ENCODE measurements at places on chromosomes 6 and 20.

DNA sequence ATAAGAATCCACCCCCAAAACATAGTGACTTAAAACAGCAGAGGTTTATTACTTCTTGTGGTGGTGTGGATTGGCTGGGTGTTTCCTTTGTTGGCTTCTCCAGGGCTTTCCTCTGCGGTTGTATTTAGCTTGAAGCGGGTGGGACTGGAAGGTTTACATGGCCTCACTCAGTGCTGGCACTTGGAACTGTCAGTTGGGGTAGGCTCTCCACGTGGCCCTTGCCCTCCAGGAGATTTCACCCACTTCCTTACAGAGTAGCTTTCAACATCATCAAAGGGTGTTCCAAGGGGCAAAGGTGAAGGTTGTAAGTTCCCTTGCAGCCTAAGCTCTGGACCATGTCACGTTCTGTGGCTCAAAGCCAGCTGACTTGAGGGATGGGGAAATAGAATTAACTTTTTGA is 32.5 kb upstream of the NKX2-2 start:
- DNase-seq: no peak

GRCh38 chr20:11901127-11901526 is 16.6 kb upstream of the BTBD3 start:
- DNase-seq: no peak

DNA sequence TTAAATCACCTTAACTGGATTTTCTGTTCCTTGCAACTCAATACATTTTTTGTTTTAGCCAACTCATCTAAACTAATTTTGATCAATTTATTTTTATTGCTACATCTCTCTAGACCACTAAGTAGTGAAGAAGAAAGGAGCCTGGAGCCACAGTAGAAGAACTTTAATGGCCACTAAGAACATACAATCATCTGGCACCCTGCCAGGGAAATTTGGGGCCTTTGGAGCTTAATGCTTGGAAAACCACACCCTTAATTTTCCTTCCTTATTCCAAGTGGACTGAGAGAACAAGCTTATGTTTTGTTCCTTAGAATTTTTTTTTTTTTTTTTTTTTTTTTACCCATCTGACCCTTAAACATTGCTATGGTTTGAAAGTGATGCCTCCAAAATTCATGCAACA is 12.0 kb upstream of the GMDS start:
- DNase-seq: no peak

DNA sequence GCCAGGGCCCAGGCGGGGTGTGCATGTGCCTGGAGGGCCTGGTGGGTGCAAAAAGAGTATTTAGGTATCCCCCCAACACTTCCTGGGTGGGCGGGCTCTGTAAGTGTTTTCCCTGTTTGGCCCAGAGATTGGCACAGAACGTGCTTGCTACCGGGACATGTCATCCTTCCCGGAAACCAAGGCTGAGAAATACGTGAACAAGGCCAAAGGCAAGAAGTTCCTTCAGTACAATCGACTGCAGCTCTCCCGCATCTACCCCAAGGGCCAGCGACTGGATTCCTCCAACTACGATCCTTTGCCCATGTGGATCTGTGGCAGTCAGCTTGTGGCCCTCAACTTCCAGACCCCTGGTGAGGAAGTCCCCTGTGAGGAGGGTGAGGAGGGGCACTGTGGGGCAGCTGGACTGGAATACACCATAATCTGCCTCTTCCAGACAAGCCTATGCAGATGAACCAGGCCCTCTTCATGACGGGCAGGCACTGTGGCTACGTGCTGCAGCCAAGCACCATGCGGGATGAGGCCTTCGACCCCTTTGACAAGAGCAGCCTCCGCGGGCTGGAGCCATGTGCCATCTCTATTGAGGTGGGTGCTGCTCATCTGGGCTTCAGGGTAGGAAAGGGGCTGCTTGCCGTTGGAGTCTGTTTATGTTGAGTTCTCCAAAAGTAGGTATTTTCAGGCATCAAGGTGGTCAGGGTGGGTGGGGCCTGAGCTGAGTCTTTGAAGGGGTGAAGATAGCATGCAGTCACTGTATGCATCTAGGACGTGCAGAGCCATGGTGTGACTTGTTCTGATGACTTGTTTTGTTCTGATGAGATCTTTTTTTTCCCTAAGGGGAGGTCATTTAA is 35.2 kb downstream of the PLCG1 start:
- DNase-seq: no peak

DNA sequence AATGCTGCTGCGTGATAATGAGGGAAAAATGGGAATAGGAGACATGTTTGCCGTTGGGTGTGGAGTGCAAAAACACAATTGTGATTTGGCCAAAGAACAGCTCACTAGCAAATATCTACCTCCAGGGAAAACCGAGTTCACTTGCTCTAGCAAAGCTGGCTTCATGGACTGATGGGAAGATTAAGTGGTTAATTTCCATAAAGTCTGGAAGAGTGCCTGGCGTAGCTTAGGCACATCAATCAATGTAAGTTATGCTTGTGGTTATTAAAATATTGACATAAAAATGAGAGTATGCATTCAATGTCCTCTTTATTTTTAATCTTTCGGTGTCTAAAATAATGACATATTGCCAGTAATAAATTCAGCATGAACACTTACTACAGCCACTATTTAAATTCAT is 267.5 kb downstream of the SMOC2 start:
- DNase-seq: no peak

- DNase-seq: peak; percentile 37
These were observed 10.5 kb downstream of the SNX3 start for GRCh38 chr6:108250240-108250866.

GRCh38 chr6:83536647-83537589 is 24.6 kb downstream of the PRSS35 start:
- no peak for DNase-seq

DNA sequence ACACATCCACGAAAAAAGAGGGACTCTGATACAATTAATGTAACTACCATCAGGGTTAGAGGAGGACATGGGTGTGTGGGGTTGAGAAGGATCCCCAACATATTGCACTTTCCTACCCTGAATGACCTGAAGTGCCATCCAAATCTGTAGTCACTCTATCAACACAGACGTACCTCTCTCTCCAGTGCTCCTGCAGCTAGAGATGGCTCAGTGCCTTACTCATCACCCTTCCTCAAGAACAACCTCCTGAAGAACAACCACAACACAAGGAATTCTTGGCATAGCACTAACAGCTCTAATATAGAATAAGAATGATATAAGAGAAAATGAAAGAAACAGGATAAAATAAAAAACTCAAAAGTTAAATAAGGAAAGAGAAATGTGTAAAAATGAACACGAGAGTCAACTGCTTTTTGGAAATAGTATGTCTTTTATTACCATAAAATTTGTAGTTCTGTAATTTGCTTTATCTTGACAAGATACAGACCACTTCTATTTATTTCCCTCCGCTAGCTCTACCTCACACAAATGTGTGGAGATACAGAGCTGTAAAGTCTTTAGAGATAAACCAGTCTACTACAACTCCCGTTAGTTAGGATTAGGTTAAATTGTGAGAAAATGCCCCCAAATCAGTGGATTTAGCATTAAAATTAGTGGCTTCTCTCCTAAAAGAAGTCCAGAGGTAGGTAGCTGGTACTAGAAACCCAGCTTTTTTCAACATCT is 63.9 kb downstream of the REV3L start:
- no peak for DNase-seq

GRCh38 chr6:149168968-149169367 is 148.5 kb upstream of the TAB2 start:
- DNase-seq: no peak
